NAMALWA (cell line): ENCODE measurements at places on chromosomes 1 and 21.
A peak's percentile ranks its signal among the peaks of the same experiment; 100 is the strongest.

- peak; percentile 64 for DNase-seq
These were observed 1.6 kb upstream of the PFKL start for GRCh38 chr21:44298301-44298700.

DNA sequence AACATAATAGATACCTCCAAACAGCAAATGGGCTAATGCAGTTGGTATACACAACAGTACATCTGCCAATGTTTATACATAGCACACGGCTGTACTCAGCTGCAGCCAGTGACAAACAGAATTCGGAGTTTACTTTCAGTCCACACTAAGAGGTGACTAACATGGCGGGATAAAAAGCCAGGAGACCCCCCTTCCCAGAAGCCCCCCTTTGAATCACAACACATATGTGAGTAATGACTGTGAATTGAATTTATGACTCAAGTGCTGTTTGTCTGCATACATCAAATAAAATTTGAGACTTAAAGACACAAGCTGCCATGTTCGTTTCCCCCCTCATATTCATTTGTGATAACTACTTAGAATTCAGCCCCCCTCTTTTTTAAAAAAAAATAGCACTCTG, 113.2 kb downstream of the RUNX1 start:
- DNase-seq = no peak

DNA sequence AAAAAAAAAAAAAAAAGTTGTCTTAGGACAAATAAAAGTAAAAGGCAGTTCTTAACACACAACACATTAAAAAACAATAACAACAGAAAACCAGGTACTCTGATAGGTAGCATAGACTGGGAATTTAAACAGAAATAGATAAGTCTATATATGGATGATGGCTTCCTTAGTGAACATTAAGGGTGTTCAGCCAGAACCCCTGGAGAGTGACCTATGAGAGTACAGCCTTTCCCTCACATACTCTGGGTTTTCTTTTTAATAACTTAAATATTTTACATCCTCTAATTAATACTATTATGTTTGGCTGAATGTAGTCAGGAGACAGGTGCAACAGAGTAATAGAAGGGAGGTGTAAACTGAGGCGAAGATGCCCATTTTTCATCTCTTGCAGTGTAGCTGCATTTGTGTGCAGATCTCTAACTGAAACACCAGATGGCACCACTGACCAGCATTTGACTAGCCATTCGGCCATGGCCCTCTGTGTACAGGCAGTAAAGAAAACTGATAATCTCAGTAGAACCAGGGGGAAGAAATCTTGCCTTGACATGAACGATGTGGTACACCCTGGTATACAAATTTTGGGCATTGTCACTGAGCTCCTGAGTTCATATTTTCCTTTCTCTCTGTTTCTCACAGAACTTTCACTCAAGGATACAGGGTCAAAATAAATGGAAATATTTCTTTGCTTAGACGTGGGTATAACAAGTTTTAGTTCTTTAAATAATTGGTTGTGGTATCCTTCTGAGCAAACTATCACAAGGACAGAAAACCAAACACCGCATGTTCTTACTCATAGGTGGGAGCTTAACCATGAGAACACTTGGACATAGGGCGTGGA, 7.6 kb downstream of the TTF2 start:
- peak; percentile 57 for DNase-seq

GRCh38 chr1:51776408-51776807, 102.1 kb downstream of the NRDC start:
- DNase-seq = no peak

- DNase-seq = no peak
These were observed 70.7 kb upstream of the PDC start for GRCh38 chr1:186531561-186532165.
